ENCODE measurements at places on chromosomes 3 and 15.

GRCh38 chr15:68598171-68599152 lies 19.7 kb downstream of the CORO2B start:
- DNase-seq, result no peak

DNA sequence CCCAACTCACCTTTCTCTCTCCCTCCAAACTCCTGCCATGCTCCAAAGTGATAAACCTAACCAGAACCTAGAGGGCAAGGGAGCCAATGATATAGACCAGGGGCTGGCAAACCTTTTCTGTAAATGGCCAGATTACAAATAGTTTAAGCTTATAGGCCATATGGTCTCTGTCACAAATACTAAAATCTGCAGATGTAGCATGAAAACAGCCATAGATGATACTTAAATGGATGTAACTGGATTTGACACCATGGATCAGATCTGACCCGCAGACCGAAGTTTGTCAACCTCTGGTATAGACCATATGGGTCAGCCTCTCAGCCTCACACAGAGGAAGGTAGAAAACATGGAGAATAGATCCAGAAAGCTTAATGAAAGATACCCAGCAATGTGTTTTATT lies 165.2 kb upstream of the STT3B start:
- DNase-seq, result no peak

DNA sequence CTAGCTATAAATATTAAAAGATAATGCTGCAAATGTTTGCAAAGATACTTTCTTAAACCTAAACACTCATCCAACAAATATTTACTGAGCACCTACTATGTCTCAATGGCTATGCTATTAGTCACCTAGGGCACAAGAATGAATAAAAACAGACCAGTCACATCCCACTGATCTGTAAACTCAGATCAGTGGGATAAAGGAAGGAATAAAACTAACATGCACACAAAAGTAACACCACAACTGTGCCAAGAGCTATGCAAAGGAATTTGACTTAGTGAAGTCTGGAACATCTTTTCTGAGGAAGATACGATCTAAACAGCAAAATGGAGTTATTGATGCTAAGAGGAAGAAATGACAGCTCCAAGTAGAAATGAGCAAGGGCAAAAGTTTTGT lies 56.6 kb downstream of the CBLB start:
- DNase-seq, result no peak

DNA sequence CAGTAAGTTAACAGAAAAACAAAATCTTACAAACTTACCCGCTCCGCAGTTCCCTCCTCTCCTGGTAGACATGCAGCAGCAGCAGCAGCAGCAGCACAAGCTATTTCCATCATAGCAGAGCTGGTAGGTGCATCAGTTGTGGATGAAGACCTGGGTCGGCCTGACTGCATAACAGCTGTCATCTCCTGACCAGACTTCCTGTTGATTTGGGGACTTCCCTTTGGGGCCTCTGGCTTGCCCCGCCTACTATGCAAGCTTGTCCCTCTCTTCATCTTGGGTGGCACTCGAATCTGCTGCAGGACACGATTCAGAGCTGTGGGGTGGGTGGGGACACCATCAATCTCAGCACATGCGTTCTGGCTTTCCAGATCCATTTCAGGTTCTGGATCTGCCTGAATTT lies 65.7 kb downstream of the TMCC1 start:
- DNase-seq, result no peak

DNA sequence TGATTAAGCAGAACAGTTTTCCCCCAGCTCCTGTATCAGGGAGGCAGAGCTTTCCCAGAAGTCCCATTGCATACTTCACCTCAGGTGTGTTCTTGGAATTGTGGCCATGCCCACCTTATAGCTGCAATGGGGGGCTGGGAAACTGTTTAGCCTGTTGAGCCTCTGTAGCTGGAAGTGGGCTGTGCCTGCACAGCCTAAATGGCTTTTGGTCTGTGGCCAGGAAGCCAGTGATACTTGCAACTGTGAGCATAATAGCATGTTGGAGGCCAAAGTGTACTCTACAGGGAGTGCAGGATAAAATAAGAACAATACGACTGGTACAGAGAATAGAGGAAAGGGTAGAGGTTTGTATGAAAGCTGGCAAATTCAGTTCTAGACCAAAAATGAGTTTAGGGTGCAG lies 248.5 kb downstream of the PTPRG start:
- DNase-seq, result no peak

GRCh38 chr3:10683106-10683505 lies 132.9 kb upstream of the SLC6A11 start:
- no peak for DNase-seq

- no peak for DNase-seq
Measured at GRCh38 chr15:78313383-78313782, 14.0 kb upstream of the SKIC8 start.

DNA sequence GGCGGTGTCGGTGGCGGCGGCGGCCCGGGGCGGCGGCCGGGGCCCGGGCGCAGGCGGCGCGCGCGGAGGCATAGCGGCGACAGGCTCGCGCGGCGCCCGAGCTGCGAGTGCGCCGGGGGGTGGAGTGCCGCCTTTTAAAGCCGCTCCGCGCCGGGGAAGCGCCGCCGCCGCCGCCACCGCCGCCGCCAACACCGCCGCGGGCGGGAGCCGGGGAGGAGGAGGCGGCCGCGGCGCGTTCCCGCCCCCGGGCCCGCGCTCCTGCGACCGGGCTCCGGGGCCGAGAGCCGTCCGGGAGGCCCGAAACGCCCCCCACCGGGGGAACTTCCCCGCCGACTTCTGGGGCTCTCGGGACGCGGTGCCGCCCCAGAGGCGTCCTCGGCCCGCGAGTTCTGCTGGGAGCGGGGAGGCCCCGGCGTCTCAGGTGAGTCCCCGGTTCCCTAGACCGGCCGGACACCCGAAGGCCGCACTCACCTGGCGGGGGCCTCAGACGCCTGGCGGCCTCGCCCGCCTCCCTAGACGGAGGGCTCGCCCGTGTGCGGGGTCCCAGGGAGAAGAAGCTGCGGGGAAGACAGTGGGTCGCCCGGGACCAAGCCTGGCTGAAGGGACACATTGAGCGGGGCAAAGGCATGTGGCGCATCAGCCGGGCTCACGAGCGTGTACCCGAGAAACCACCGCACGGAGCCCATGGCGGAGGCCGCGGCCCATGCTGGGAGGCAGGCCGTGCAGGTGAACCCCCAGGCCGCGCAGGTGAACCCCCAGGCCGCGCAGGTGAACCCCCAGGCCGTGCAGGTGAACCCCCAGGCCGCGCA lies at the start of gene PCSK6:
Gene PCSK6 (minus strand): TSS at position 109 of the 809 bp plus-strand sequence. CDS start 37 bp downstream, at position 72.
- no peak for DNase-seq

DNA sequence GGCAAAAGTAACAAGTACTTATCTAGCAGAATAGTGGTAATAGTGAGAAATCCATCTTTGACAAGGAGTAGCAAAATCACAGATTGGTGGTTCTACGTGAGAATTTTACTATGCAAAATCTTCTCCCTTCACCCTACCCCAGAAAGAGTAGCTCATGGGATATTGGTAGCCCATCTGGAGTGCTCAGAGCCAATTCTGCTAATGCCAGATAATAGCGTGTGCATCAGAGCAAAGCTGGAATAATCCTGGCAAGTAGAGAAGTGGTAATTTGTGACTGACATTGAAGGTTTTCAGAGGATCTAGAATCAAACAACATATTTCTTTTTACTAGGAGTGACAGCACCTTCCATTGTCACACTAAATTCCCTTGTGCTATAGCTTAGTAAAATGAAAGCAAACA lies 192.9 kb downstream of the ZBBX start:
- DNase-seq, result no peak

DNA sequence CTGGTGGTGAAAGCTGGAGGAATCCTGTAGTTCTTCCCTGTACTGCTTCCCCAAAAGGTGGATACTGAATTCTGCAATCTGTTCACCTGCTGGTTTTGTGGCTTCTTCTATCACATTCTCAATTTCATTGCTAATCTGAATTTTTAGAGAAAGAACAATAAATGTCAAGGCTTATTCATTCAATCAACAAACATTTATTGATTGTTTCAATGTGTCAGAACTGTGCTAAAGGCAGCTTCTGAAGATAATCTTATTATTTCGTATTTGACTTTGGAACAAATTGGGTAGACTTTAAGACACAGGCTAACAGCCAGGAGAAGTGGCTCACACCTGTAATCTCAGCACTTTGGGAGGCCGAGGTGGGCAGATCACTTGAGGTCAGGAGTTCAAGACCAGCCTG lies 46.8 kb downstream of the IMPG2 start:
- DNase-seq, result no peak

- no peak for DNase-seq
Measured at GRCh38 chr3:44272191-44272590, 30.5 kb downstream of the TOPAZ1 start.

GRCh38 chr3:183968666-183969245 lies 48.9 kb downstream of the ABCC5 start:
- DNase-seq, result no peak

DNA sequence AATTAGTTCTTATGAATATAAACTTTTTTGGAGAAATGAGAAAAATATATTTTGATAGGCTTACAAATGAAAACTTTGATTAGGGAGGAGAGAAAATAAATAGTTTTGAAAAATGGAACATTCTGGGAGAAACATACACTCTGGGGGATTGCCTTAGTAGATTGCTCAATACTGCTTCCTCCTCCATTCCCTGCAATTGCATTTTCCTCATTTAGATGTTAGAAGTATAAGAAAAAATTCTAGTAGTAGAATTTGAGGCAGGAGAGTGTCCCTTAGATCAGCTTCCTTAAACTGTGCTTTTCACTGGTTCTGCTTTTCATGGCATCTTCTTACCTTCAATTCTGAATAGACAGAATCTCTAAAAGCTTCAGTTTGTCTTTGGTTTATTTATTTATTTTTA lies 46.2 kb upstream of the CTDSPL2 start:
- DNase-seq, result no peak

DNA sequence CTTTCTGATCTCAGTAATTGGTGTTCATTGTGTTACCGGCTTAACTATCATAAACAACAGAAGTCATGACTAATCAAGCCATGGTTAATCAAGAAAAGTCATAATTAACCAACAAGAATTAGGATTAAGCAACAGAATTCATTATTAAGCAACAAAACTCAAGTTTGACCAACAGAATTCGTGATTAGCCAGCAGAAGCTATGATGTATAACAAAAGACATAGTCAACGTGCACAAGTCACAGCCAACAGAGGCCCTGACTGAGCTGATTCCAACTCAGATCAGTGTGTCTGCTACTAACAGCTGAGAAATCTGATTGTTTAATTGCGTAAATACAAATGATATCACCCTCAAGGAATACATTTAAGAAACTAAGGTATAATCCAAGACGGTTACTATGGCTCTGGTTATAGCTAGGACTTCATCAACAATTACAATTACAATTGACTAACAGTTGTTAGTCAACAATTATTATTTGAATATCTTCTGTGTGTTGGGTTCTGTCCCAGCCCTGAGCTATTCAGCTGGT lies 67.7 kb downstream of the RARB start:
- DNase-seq, result no peak

GRCh38 chr3:50112462-50112861 lies 23.7 kb downstream of the RBM5 start:
- no peak for DNase-seq

- DNase-seq, result no peak
Measured at GRCh38 chr15:84883916-84884781, at the start of gene SLC28A1. Gene SLC28A1 (plus strand): TSS chr15:84884662. CDS start chr15:84887761, 3,099 bp downstream.

GRCh38 chr15:63668601-63669000 lies 71.4 kb downstream of the FBXL22 start:
- DNase-seq, result no peak
